ENCODE measurements at places on chromosomes 11 and 22.

GRCh38 chr11:83475760-83476159 lies 189.6 kb upstream of the CCDC90B start:
- no peak for DNase-seq

GRCh38 chr11:65493367-65494176 lies 5.3 kb upstream of the MALAT1 start:
- DNase-seq, result peak; percentile 88

DNA sequence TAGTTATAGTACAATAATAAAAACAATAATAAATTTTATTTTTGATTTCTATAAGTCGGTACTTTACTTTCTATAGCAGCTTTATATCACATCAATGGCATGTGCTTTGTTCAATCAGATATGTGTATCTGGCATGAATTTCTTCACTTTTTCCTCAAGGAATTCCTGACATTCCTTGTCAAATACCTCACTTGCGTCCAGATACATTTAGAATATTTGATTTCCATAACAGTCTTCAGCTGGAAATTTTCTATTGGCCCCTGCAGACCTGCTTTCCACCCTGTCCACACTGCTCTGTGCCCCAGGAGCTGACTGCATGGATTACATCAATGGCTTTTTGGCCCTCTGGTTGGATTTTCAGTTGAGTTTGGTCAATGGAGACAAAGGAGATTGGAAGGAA lies 93.2 kb downstream of the FAR1 start:
- DNase-seq, result no peak

- DNase-seq, result no peak
Measured at GRCh38 chr11:106400949-106401570, 323.6 kb downstream of the AASDHPPT start.

DNA sequence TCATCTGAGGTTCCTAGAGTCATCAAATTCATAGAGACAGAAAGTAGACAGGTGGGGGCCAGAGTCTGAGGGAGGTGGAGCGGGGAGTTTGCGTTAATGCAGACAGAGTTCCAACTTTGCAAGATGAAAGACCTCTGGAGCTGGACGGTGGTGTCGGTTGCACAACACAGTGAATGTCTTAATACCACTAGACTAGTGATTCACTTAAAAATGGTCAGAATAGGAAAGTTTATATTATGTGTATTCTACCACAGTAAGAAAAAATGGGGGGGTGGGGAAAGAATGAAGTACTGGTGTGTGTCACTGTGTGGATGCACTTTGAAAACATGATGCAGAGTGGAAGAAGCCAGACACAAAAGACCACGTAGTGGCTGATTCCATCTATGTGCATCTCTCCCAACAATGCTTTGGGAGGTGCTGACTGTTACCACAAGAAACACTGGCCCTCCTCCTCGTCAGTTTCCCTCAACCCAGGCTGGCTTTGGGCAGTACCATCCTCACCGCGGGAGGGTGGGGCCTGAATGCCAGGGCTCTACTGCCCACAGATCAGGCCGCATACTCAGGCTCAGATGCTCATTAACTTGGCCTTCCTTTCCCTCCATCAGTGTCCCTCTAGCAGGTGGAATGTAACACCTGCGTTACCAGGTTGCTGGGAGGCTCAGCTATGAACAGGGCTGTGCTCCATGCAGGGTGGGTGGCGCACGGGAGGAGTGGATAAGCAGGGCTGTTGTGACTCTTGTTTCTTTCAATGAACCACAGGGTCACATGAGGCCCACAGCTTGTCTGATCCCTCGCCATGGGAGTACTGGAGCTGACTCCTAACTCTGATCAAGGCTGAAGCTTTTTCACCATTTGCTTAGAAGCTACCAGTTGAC lies 297.0 kb downstream of the CTTN start:
- no peak for DNase-seq

DNA sequence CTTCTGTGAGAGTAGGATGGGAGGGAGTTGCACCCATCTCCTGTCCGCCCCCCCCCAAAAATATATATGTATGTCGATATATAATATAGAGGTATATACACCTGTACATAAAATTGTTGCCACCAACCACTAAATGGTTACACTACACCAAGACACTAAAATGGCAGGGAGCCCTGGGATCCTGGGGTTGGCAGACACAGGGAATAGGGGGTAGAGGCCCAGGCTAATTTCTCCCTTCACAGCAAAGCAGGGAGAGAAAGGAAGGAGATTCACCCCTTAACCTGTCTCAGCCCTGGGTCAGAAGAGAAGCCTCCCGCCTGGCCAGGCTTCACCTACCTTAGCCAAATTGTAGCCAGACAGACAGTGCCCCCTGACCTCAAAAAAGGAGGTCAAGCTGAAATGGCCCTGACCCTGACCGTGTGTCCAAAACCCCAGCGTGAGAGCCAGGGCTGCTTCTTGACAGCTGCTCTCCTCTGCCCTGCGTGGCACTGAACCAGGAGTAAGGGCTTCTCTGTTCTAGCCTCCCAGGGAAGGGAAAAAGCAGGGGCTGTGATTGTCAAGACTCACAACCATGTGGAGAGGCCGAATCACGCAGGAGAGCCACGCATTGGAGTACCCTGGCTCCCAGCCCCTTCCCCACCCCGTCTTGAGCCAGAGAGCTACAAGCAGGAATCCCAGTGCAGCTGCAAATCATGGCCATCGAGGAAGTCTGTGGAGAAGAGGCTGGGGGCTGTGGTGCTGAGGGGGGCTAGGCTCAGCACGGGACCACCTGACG lies 40.5 kb downstream of the SGSM3 start:
- DNase-seq, result no peak

- no peak for DNase-seq
Measured at GRCh38 chr11:14413307-14414069, 54.5 kb upstream of the RRAS2 start.

- DNase-seq, result no peak
Measured at GRCh38 chr22:36467042-36467810, 14.2 kb downstream of the TXN2 start.

DNA sequence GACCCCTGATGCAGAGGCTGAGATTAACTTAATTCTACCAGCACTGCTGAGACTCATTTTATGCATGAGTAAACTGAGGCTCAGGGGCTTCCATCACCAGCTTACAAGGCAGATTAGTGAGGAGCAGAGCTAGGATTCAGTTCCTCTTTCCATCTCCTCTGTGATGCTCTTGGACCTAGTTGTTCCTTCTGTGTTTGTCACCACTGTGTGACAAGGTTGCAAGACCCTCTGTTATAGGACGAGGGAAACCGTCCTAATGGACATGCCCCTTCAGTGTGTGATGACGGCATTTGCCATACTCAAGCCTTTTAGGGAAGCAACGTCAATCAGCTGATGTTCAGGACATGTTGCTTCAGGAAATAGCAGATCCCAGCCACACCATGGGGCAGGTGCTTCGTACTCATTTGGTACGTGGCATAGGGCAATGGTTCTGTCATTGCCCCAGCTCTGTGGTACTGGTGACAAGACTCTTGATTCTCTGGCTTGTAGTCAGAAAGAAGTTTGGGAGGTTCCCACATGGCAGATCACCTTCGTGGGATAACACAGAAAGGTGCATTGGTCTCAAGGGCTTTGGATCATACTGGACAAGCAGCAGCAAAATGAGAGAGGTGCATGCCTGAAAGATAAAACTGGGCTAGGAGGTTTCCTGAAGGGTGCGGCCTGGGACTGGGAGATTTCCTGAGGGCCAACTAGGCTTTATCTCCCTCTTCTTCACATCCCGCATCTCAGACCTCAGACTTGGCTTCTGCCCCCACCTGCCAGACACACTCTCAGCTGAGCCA lies 23.9 kb upstream of the CD44 start:
- DNase-seq, result no peak

DNA sequence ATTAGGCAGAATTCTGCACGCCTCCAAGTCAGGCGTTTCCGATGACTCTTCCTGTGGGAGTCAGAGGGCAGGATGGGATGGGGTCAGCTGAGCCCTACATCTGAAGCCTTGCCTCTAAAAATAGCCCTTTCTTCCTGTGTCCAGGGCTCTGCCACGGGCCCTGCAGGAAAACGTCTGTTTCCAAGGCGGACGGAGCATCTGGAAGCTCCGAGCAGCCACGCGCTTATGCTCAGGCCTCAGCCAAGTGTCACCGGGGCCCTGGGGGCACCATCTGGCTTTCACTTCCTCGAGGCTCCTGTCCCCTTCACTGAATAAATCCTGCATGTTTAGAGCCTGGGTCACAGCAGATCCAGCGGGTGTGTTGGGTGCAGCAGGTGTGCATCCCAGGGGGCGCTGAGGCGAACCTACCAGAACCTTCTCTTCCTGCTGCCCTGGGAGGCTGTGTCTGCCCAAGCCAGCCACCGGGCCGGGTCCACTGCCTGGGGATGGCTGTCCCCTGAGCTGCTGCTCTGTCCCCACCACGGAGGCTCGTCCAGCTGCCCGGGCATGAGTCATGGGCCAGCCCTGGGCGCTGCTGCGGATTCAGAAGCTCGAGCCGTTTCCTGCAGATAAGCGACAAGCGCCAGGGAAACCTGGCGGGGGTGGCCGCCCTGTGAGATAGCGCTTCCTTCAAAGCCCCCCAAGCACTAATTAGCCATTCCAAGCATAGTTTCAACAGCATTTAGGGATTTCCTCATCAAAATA lies 32.0 kb upstream of the LINC01488 start:
- no peak for DNase-seq

GRCh38 chr11:117375960-117376359 lies 48.3 kb downstream of the CEP164 start:
- no peak for DNase-seq

- DNase-seq, result no peak
Measured at GRCh38 chr11:88293931-88294330, 43.6 kb downstream of the CTSC start.

- no peak for DNase-seq
Measured at GRCh38 chr11:92707173-92707619, 262.3 kb upstream of the MTNR1B start.

- DNase-seq, result no peak
Measured at GRCh38 chr22:27173530-27173929, 516.1 kb downstream of the MIAT start.

DNA sequence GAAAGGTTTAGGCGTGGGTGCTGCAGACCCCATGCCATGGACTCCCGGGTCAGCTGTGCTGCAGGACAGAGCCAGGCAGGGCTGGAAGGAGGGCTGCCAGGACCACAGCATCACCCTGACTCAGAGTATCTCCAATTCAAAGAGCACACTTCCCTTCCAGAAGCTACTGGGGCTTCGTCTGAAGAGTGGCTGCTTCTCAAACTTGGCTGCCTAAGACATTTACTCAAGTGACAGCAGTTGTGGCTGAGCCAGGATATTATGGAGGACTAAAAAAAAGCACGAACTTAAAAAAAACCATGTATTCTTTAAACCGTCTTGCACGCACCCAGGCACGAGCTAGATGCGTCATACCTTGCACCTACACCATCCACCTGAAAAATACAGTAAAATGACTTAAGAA lies 13.0 kb upstream of the BID start:
- DNase-seq, result no peak

DNA sequence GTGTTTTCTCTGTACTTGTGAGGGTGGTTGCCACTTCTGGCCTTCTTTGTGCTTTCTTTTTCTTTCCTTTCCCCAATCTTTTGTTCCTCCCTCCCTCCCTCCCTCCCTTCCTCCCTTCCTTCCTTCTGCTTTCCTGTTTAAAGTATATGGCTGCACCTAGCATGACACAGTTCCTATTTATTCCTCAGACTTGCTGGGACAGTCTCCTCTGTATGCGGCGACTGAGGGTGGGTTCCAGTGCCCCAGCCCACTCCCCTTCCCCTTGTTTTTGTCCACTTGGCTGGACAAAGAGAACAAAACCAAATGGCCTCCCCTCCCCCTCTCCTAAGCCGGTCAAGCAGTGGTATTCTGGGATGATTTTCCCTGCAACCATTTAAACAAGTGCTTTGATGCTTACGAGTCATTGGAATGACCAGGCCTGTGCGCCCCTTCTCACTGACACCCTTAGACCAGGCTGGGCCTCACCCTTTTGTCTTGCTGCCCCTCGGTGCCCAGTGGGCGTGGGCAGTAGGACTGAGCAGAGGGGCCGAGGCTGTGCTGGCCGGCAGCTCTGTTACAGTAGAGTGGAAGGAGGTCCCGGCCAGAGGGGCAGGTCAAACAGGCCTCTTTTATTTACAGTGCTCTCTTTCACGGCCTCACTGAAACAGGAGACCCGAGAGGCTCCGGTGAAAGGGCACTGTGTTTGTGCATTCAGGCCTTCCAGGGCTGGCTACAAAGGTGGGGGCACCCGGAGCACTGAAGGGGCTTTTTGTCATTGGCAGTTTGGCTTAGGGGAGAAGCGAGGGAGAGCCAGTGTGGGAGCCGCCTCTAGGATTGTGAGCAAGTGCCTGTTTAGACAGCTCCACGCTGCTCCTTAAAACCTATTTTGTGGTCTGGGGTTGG lies 32.2 kb downstream of the ZBTB16 start:
- DNase-seq, result no peak

DNA sequence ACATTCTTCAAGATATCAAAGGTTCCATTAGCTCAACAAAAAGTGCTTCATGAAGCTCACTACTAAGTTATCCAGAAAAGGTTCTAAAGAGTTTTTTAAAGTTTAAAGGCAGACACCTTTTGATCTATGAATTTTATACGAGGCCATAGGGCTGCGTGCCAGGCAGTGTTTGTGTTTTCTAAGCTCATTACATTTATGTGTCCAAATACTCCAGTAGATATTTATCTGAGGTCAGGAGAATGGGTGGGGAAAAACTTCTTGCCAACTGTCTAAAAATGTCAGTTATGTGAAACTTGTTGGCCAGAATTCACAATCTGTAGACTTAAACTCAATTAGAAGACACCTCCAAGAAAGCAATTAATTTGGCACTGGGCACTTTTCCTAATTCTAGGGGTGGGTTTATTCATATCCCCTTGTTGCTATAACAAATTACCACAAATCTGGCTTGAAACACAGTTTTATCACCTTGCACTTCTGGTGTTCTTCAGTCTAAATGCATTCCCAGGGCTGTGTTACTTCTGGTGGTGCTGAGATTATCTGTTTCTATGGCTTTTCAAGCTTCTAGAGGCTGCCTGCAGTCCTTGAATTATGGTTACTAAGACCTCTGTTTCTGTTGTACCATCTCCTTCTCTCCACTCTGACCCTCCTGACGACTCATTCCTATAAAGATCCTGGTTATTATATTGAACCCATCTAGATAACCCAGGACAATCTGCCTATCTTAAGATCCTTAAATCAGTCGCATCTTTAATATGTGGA lies 1030.4 kb upstream of the CNTN5 start:
- DNase-seq, result no peak

GRCh38 chr11:55811067-55811466 lies at the start of gene OR5L1:
Gene OR5L1, plus strand, starts transcription at chr11:55811367. Its CDS starts 100 bp downstream, at chr11:55811467.
- DNase-seq, result no peak

- DNase-seq, result no peak
Measured at GRCh38 chr11:44088871-44089270, 6.6 kb upstream of the EXT2 start.

DNA sequence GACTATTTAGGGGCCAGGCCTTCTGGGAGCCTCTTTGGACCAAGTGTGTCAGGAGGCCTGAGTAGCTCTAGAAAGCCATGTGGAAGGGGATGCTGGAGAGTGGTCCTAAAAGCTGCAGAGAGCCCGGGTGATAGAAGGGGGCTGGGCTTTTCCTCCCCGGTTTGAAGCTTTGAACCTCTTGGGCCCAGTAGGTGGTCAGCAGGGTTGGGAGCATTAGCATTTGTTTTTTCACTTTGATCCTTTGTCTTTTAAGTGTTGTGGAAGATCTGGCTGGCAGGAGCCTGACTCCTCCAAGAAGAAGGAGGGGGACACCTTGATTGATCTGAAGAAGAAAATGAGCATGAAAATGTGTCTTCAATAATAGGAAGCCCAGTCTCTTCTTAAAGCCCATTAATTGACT lies 596.6 kb downstream of the INSC start:
- DNase-seq, result no peak
